CD14-positive monocyte (primary cell): ENCODE measurements at places on chromosomes 5 and 9. TPM values are rescaled to one million over a fixed set of nuclear protein-coding genes. Genes with fewer than 3 reads are reported as not detected.

DNA sequence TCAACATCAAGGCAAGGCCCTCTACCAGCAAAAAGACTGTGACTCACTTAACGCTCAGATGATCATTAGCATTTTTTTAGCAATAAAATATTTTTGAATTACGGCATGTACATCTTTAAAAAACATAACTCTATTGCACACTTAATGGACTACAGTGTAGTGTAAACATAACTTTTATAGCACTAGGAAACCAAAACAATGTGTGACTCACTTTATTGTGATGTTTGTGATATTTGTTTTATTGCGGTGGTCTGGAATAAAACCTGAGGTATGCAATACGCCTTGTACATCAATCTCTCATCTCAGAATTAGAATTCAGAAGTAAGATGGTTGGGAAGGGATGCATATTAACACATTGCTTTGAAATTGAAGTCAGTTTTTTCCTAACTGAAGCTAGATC is 106.9 kb upstream of the PTCH1 start:
- H3K27ac ChIP-seq, result no peak overlapping the region
- no peak for DNase-seq
- H3K4me1 ChIP-seq, result no peaks in the 10 kb centered on the region

GRCh38 chr5:10701567-10702039 is 59.4 kb downstream of the DAP start:
- peaks cover 34% of the 10 kb centered on the region for H3K36me3 ChIP-seq
- DNase-seq, result peak; percentile 21
- no peak overlapping the region for H3K27ac ChIP-seq

GRCh38 chr5:143200781-143201398 is 202.6 kb downstream of the NR3C1 start:
- H3K27me3 ChIP-seq, result no peaks in the 10 kb centered on the region
- H3K36me3 ChIP-seq, result peaks cover 30% of the 10 kb centered on the region
- DNase-seq, result no peak
- no peak overlapping the region for H3K27ac ChIP-seq
- H3K4me3 ChIP-seq, result no peak overlapping the region

- DNase-seq, result peak; percentile 70
- H3K4me1 ChIP-seq, result peaks cover 74% of the 10 kb centered on the region
- H3K4me3 ChIP-seq, result peak overlapping the region; percentile 81
- H3K36me3 ChIP-seq, result peaks cover 9% of the 10 kb centered on the region
Observed at GRCh38 chr5:80146046-80146445, 109.8 kb downstream of the SERINC5 start.

Gene TRPM6
- not detected for polyA plus RNA-seq

DNA sequence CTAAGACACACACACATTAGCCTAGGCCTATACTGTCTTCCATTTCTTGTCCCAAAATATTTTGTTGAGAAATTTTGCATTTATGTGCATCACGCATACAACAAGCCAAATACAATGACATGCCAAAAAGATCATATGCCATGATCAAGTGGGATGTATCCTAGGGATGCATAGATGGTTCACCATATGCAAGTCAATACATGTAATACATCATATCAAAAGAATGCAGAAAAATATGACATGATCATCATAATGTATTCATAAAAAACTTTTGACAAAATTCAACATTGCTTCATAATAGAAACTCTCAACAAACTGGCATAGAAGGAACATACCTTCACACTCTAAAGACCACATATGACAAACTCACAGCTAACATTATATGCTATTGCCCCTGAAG is 5.8 kb upstream of the FAM81B start:
- no peaks in the 10 kb centered on the region for H3K27me3 ChIP-seq
- H3K36me3 ChIP-seq, result no peaks in the 10 kb centered on the region
- no peak overlapping the region for H3K27ac ChIP-seq
- H3K4me3 ChIP-seq, result no peak overlapping the region
- DNase-seq, result no peak

DNA sequence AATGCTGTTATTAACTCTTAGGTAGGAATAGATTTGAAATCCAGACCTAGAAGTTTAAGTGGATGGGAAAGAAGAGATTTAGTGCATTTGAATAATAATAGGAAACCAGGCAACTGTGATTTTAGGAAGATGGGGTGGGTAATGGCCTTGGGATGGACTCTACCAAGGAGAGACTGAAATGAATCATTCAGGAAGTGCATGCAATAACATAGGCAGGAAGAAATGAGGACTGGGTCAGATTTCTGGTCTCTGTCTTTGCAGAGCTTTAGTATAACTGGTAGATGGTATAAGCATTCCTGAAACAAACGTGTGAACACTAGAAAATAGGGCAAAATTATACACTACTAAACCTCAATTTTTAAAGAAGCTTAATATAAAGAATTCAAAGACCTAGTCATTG is 274.4 kb upstream of the CLINT1 start:
- no peaks in the 10 kb centered on the region for H3K36me3 ChIP-seq
- H3K27ac ChIP-seq, result no peak overlapping the region
- DNase-seq, result no peak
- no peaks in the 10 kb centered on the region for H3K4me1 ChIP-seq

GRCh38 chr5:180172447-180173197 is 36.4 kb downstream of the RASGEF1C start:
- no peak overlapping the region for H3K4me3 ChIP-seq
- H3K27ac ChIP-seq, result no peak overlapping the region
- H3K4me1 ChIP-seq, result peaks cover 11% of the 10 kb centered on the region
- DNase-seq, result no peak
- no peaks in the 10 kb centered on the region for H3K27me3 ChIP-seq

Gene NR4A3
- 0.88 TPM for polyA plus RNA-seq

Gene CDH9
- polyA plus RNA-seq, result not detected

DNA sequence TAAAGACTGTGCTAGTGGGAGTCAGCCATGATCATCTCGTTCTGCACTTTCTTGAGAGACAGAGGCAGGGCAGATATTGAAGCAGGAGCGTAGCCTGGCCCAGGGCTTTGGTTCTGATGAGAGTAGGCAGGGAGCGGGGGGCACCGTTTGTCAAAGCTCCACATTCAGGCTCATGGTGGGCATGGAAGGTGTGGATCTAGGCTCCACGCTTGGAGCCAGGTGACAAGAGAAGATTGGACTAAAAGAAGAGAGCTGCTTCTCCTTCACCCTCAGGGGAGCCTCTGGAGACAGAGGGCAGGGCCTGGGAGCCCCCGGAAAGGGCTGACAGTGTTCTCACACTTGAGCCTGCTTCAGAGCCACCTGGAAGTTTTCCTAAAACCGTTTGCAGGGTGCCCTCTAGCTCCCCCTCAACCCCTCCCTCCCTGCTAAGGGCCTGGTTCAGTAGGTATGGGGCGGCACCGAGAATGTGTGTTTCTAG is 24.7 kb upstream of the FCN2 start:
- no peak overlapping the region for H3K4me3 ChIP-seq
- no peak overlapping the region for H3K27ac ChIP-seq
- no peaks in the 10 kb centered on the region for H3K36me3 ChIP-seq

Gene STPG3
- not detected in 2 replicates for polyA plus RNA-seq

Gene EQTN
- polyA plus RNA-seq, result not detected

DNA sequence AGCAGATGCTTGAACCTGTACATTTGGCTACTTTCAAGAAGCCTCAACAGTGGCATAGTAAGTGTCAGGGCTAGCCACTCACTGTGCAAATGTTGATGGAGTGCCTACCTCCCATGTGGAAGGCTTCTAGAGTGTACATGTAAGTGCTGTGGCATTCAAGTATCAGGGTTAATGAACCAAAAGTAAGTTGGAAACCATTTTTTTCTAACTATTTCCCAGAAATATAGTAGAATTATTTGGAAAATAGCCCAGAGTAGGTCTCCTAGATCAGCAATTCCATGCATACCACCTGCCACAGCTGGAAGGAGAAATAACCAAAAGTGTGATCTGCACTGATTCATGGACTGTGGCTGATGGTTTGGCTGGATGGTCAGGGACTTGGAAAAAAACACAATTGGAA is 53.3 kb downstream of the FOXD1 start:
- H3K36me3 ChIP-seq, result no peaks in the 10 kb centered on the region
- no peak overlapping the region for H3K4me3 ChIP-seq
- peaks cover 27% of the 10 kb centered on the region for H3K27me3 ChIP-seq
- peaks cover 7% of the 10 kb centered on the region for H3K4me1 ChIP-seq
- H3K27ac ChIP-seq, result no peak overlapping the region

Gene SLC31A2
- polyA plus RNA-seq, result 188 TPM

DNA sequence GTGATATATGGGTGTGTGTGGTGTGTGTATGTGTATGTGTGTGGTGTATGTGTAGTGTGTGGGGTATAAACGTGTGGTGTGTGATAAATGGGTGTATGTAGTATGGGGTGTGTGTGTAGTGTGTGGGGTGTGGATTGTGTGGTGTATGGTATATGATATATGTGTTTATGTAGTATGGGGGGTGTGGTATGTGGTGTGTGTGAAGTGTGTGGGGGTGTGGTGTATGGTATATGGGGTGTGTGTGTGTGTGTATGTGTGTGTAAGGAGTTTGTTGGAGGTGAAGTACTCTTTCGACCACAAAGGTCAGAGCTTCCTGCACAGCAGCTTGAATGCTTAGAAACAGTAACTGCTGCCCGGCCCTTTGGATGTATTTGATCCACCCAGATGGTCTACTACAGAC is 145.2 kb upstream of the IQGAP2 start:
- no peak overlapping the region for H3K4me3 ChIP-seq
- no peaks in the 10 kb centered on the region for H3K27me3 ChIP-seq
- no peak overlapping the region for H3K27ac ChIP-seq

- no peak overlapping the region for H3K27ac ChIP-seq
- DNase-seq, result no peak
- no peaks in the 10 kb centered on the region for H3K27me3 ChIP-seq
- no peaks in the 10 kb centered on the region for H3K4me1 ChIP-seq
Observed at GRCh38 chr9:89204801-89205200, 26.2 kb upstream of the SHC3 start.

GRCh38 chr9:100555471-100555870 is 22.4 kb upstream of the CAVIN4 start:
- no peak overlapping the region for H3K4me3 ChIP-seq
- no peak overlapping the region for H3K27ac ChIP-seq
- no peaks in the 10 kb centered on the region for H3K27me3 ChIP-seq
- DNase-seq, result no peak

DNA sequence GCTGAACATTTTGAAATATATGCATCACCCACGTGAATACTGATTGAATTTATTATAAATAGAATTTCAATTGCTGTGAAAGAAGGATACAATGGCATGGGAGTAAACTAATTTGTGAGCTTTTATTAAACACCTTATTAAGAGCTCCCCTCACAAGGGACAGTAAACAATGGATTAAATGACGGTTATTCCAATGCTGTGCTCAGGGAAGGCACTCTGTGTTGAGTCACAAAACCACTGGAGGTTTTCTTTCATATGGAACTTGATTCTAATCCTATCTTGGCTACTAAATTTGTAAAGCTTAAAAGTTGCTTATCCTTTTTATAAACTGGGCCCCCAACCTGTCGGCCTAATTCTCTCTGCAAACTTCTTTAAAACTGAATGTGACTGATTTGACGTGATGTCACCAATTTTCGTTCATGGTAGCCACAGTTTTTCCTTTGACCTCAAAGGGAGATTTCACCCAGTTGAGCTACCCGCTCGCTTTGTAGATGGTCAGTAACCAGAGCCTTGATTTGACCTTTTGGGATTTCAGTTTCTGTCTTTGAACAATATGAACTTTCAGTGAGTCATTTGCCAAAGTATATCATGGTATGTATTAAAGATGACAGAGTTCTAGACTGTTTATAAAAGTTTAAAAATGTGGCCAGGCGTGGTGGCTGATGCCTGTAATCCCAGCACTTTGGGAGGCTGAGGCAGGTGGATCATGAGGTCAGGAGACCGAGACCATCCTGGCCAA is 61.3 kb upstream of the PIK3R1 start:
- no peak for DNase-seq
- no peak overlapping the region for H3K27ac ChIP-seq
- H3K4me3 ChIP-seq, result no peak overlapping the region
- H3K27me3 ChIP-seq, result no peaks in the 10 kb centered on the region
- no peaks in the 10 kb centered on the region for H3K36me3 ChIP-seq

Gene SLC6A3
- polyA plus RNA-seq, result not detected in 2 replicates

Gene GAS1
- polyA plus RNA-seq, result 0.20 TPM

GRCh38 chr9:134168757-134169550 is 4.6 kb upstream of the RNU6ATAC start:
- H3K27me3 ChIP-seq, result no peaks in the 10 kb centered on the region
- no peak overlapping the region for H3K4me3 ChIP-seq
- no peak for DNase-seq

GRCh38 chr9:133716564-133717112 is 21.5 kb downstream of the SARDH start:
- H3K4me3 ChIP-seq, result no peak overlapping the region
- H3K4me1 ChIP-seq, result no peaks in the 10 kb centered on the region
- no peaks in the 10 kb centered on the region for H3K27me3 ChIP-seq
- no peak for DNase-seq
- H3K36me3 ChIP-seq, result no peaks in the 10 kb centered on the region

Gene SLC36A2
- not detected in 2 replicates for polyA plus RNA-seq

DNA sequence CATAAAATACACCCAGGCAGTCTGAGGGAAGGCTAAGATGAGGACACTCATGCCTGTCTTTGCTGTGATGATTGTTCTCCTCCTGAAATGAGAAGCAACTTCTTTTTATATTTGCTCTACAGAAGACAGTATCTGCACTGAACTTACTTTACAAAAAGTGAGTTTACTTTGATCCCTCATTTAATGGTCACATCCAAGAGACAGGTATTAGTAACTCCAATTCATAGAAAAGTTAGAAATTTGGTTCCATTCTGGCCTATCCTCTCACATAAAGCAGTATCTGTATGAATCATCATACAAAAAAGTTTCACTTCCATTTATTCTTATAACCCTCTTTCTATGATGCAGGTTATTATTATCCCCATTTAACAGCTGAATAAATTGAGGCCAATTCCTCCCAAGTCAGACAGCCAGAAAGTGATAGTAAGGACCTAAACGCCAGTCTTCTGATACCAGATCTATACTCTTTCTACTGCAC is 15.2 kb downstream of the TSTD2 start:
- H3K27me3 ChIP-seq, result no peaks in the 10 kb centered on the region
- H3K36me3 ChIP-seq, result peaks cover 13% of the 10 kb centered on the region
- DNase-seq, result no peak
- no peak overlapping the region for H3K27ac ChIP-seq
- H3K4me3 ChIP-seq, result no peak overlapping the region

DNA sequence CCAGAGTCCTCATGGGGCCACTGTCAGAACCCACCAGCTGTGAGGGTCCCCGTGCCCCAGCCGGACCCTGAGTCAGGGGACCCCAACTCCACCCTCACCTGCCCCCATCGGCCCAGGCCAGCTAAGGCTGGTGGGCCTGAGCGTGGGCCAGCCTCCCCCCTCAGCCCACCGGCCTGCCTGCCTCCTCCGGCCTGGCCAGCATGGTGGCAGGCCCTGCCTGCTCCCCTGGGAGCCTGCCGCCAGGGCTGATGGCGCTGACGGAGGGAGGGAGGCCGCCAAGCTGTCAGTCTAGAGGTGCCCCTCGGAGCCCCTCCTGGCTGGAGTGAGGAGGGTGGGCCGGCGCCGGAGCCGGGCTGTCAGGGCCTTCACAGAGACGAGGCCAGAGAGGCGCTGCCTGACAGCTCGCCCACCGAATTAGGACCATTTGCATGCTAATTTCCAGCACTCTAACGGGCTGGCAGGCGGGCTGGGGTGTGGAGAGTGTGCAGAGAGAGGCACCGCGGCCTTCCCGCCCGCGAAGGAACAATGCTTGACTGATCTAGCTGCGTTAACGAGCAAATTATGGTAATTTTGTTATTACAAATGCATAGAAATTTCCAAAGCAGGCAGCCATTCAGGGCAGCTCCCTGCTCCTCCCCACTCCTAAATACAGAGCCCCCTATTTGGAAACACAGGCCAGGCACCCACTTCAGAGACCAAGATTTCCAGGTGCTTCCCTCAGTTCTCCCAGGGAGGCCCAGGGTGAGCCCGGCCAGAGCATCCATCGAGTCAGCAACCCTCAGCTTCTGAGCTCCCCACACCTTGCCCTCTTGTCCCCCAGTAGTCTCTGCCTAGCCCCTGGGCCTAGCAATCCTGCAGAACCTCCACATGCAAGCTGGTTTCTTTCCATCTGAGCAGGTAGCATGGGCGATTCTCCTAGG is 169.3 kb downstream of the PAX5 start:
- H3K36me3 ChIP-seq, result no peaks in the 10 kb centered on the region
- H3K27ac ChIP-seq, result no peak overlapping the region
- no peak overlapping the region for H3K4me3 ChIP-seq
- H3K27me3 ChIP-seq, result no peaks in the 10 kb centered on the region
